ENCODE measurements at places on chromosomes 7 and 10.

DNA sequence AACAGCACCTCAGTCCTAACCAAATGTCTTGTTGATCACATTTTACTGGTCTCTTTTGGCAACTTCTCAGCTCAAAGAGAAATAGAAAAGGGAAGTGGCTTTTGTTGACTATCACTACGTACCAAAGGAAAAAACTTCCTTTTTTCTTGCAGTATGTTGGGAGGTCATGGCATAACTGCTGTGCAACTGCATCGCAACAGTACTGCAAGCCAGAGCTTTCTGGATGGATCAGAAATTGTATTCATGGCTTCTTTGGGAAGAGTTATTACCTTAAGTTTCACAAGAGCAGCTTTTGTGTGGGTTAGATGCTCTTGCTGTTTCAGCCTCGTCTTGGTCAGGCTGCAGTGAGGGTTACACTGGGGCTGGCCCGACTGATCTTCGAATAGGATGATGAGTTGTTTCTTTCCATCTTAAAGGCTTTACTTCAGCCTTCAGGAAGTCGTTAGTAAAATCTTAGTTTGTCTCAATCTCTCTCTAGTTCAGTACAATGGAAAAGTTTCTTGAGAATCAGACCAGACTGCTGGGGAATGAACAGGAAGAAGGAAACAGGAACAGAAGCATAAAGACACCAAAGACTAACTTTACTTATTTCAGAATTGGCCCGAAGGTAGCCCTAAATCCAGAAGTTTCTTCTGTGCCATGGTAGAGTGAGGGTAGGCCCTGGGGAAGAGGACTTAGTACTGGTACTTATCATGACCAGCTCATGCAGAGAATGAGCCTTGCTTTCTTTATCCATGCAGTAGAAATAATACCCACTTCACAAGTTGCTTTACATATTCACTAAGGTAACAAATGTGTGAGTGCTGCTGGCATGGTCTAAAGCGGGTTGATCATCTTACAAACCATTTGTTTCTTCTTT is 153.6 kb downstream of the CELF2 start:
- DNase-seq: no peak

- DNase-seq: no peak
Observed at GRCh38 chr7:12712236-12712635, 24.8 kb downstream of the ARL4A start.

DNA sequence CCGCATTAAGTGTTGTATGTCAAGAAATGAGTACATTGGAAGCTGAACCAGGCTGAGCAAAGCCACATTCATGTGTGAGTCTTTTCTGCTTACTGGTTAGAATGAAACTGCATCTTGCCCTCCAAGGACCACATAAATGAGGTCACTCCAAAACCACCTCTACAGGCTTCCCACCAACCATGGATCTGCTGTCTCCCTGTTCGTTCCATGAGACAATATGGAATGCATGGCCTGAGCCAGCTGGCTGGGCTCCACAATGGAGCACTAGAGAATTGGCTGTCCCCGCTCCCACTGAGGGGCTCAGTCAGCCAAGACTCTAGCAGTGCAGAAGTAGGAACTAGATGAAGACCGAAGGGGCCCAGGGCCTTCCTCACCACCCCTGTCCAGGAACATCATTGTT is 120.8 kb downstream of the TNS3 start:
- DNase-seq: peak; percentile 86

GRCh38 chr7:138208142-138208570 is 131.9 kb downstream of the AKR1D1 start:
- DNase-seq: no peak

GRCh38 chr7:46680147-46680546 is 759.1 kb upstream of the IGFBP3 start:
- no peak for DNase-seq

- peak; percentile 75 for DNase-seq
Observed at GRCh38 chr10:77004917-77005564, 632.6 kb downstream of the KCNMA1 start.

- no peak for DNase-seq
Observed at GRCh38 chr7:77326131-77326530, 90.0 kb downstream of the GSAP start.

- DNase-seq: no peak
Observed at GRCh38 chr10:101781984-101782810, 1.0 kb downstream of the NPM3 start.

DNA sequence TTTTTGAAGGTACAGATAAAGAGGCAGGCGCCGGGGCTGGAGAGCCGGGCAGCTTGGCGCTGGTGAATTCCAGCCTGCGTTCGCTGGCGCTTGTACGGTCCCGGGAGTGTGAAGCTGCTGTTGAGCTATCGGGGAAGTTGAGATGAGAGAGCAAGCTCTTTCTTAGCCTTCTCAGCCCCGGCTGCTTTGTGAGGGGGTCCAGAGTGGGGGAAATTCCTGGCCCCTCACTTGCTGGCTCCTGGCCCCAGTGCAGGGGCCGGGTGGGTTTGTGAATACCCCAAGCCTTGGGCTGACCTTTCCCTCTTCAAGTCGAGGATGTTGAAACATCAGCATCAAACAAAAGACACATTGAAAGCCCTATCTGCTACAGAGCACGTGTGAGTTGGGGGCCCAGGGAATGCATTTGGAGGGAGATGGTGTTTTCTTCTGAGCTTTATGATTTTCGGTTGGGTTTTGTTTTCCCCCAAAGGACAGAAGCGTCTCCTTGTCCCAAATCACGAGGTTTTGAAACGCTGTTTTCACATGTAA is 2.7 kb downstream of the ZMIZ1 start:
- DNase-seq: no peak

DNA sequence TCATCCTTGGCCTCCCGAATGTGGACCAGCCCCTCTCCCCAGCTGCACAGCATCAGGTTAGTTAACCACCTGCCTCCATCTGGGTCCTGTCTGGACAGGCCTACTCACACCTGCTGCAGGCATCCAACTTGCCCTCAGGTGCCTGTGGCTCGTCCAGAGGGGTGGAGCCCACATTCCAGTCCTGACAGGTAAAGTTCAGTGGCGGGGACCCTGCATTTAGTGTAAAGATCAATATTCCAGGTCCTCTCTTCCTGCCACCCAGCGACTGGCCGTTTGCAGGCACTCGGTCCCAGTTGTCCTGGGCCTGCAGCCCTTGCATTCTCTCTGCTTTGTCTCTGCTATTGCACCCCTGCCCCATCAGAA is 15.0 kb downstream of the HTRA1 start:
- DNase-seq: no peak

GRCh38 chr10:128587689-128588088 is 461.5 kb upstream of the MKI67 start:
- DNase-seq: no peak

DNA sequence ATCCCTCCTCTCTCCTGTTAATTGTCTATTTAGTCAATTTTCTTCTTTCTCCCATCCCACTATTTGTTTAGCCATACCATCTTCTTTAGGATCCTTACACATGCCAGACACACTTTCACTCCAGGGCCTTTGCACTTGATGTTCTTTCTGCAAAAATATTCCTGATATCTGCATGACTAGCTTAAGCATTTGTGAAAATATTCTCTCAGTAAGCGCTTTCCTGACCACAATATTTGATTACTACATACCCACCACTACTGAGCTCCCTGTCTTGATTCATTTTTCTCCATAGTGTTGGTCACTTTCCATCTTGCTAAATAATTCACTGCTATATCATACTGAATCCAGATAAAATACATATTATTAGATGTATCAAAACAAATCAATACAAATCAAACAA is 75.1 kb downstream of the SEMA3D start:
- peak; percentile 64 for DNase-seq

GRCh38 chr10:64867501-64867962 is 1346.3 kb downstream of the REEP3 start:
- no peak for DNase-seq

DNA sequence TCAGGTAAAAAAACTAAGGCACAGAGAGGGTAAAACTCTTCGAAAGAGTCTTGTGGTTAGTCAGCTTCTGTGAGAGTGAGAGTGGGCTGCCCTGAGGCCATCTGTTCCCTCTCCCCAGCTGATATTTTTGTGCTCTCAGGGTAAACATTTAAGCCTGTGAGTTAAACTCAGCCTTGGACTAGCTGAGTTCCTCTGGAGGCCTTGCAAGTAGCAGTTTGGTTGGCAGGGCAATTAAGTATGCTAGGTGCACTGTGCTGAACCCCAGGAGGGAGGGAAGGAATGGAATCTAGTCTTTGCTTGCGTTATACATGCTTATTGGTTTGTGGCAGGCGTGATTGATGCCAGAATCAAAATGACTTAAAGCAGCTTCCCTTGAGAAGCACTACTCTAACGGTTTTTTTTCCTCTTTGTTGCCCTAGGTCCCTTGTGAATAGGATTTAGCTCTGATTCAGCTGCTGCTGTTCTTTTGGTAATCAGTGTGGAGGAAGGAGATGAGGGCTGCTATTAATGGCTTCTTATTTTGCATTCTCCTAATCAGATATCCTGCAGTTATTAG is 140.2 kb downstream of the AUTS2 start:
- peak; percentile 75 for DNase-seq

DNA sequence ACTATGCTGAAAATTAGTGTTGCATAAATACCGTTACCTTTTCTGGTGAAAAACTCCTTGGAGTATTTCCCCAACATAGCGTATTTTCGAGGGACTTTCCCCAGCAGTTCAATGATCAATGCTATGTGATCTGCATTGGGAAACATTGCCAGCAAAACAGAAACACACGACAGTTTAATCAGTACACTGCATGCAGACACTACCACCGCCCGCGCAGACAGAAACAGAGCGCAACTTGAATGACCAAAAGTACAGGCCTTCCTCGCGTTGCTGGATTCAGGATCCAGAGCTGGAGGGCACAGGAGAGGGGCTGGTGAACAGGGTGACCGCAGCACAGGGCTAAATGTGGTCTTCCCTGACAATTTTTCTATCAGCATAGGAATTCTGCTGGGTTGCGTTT is 111.7 kb downstream of the KMT2E start:
- DNase-seq: no peak

DNA sequence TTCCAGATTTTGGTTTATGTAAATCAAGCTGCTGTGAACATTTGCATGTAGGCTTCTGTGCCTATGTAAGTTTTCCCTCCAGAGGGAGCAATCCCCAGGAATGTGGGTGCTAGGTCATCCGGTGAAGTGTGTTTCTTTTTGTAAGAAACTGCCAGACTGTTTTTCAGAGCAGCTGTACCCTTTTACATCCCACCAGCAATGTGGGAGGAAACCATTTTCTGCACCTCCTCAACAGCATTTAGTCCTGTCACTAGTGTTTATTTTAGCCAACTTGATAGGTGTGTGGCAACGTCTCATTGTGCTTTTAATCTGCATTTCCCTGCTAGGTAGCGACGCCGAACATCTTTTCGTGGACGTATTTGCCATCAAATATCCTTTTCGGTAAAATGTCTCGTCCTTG is 395.7 kb upstream of the FOXK1 start:
- DNase-seq: no peak

- peak; percentile 55 for DNase-seq
Observed at GRCh38 chr7:80481196-80481884, 30.5 kb downstream of the GNAT3 start.

DNA sequence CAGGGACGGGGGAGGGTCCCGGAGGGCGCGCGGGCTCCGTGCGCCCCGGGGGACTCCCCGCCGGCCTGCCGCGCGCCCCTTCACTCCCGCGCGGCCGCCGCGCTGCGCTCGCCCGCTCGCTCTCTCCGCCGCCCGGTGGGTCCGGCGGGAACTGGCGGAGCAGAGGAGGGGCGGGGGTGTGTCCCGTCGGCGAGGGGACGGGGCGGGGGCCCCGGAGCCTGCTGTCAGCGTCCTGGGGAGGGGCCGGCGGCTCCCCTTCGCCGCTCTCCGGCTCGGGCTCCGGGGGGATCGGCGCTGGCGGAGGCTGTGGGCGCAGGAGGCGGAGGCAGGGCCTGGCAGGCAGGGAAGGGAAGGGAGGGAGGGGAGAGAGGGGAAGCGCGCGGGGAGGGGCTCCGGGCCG is at the start of gene SH3PXD2A:
Gene SH3PXD2A, minus strand, starts transcription at position 153 of the 400 bp plus-strand sequence. CDS start 310 bp downstream, outside the sequence.
- DNase-seq: peak; percentile 38

GRCh38 chr10:72328829-72329204 is 25.9 kb downstream of the DNAJB12 start:
- no peak for DNase-seq

GRCh38 chr10:97682042-97682441 is 5.0 kb downstream of the AVPI1 start:
- no peak for DNase-seq

DNA sequence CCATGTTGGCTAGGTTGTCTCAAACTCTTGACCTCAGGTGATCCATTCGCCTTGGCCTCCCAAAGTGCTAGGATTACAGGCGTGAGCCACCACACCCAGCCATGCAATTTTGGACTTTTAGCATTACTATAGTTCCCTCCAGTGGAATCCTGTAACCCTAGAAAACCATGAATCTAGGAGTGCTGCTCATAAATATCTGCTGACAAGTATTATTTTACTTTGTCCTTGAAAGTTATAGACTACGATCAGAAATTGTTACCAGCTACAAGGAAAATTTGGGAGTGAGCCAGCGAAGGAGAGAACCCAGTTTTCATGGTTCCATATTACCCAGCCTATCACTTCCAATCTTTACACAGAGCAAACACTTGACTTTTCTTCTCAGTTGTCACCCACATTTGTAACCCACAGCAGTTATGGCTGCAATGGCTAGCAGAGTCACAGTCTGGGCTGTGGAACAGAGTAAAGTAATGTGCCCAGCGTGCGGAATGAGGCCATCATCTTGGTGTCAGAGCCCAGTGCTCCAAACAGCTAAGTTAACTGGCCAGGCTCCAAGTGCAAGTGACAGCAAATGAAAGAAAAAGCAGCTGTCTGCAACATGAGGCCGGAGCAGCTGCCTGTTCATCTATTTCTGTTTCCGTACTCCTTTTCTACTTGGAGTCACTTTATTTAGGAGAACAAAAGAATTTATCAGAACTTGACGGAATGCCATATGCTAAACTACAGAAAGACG is 29.9 kb downstream of the ZC3HC1 start:
- DNase-seq: no peak

DNA sequence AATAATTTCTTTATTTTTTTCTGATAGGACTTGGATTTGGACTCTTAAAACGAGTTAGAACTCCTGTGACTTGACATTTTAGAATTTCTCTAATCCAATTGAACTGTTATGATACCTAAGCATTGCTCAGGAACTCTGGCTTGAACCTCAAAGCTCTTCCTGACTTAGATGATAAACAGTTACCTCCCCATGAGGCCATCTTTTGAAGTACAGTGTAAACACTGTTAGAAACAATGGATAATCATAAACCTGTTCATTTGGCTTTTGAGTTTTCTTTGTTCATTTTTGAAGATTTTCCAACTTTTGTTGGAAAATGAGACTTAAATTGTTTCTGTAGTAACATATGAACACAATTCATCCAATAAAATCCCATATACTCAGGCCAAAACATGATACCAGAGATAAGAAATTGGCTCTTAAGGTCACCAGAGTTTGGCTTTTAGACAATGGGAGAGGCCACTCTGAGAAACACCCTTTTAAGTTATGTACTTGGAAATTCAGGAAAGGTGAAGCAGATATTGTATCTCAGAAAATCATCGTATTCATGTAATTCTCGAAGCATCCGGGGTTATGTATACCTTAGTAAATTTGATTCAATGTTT is 59.6 kb downstream of the RUNDC3B start:
- no peak for DNase-seq

- DNase-seq: no peak
Observed at GRCh38 chr10:61541960-61542359, 88.8 kb upstream of the TMEM26 start.

- DNase-seq: no peak
Observed at GRCh38 chr7:6588566-6588965, 1.3 kb upstream of the INTS15 start.

- DNase-seq: peak; percentile 53
Observed at GRCh38 chr7:1917221-1918062, 247.4 kb downstream of the ELFN1 start.

All from fibroblast of upper back skin (primary cell).